MCF 10A (cell line): ENCODE measurements at places on chromosomes 5 and 9.

GRCh38 chr9:93697352-93698139, 121.2 kb downstream of the PHF2 start:
- no peaks in the 10 kb centered on the region for H3K36me3 ChIP-seq
- H3K4me1 ChIP-seq = no peaks in the 10 kb centered on the region
- no peak for DNase-seq
- H3K27ac ChIP-seq = no peak overlapping the region

DNA sequence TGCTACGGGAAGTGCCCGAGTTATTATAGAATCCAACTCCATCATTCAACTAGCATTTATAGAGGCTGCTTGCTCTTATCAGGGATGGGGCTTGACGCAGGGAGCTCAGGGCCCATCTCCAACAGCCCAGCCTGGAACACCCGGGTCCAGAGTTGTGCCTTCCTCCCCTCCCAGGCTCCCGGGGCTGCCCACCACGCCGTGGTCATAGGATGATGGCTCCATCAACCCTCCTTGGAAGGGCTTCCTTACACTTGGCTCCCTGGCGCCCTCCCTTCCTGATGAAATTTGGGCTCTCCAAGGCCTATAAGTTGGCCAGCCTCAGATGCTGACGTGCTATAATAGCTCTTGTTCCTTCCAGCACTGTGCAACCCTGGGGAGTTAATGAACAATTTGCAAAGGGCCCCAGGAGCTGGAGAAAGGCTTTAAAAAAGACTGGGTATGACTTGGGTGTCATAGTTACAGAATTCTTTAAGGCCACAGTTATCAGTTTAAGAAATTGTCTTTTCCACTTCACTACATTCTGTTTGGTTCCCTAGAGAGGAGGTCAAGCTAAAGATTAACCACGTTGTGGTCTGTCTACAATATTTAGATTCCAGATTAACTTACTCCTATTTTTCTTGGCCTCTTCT, 42.5 kb upstream of the GADD45G start:
- H3K27me3 ChIP-seq = no peaks in the 10 kb centered on the region
- H3K4me3 ChIP-seq = no peak overlapping the region
- no peak overlapping the region for H3K27ac ChIP-seq

DNA sequence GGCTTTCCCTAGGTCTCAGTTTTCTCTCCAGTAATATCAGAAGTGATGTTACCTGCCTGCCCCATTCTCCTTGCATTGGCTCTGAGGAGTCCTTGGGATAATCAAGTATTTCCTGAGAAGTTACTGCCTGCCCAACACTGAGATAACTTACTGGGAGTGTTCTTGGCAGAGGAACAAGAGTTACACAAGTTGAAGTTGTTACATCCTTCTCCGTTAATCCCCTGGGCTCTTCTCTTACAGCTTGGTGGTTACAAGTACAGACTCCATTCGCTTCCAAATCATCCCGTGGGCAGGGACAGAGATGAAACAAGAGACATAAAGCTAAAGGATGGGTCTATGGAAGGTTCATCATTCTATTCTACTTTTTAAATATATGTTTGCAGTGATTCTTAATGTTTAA, 74.1 kb upstream of the SAP30L start:
- H3K4me3 ChIP-seq = no peak overlapping the region
- H3K27ac ChIP-seq = no peak overlapping the region
- H3K36me3 ChIP-seq = peaks cover 5% of the 10 kb centered on the region
- DNase-seq = peak; percentile 96
- no peaks in the 10 kb centered on the region for H3K27me3 ChIP-seq

GRCh38 chr5:88761939-88762338, 121.0 kb downstream of the MEF2C start:
- DNase-seq = no peak
- H3K27ac ChIP-seq = no peak overlapping the region
- no peaks in the 10 kb centered on the region for H3K4me1 ChIP-seq

DNA sequence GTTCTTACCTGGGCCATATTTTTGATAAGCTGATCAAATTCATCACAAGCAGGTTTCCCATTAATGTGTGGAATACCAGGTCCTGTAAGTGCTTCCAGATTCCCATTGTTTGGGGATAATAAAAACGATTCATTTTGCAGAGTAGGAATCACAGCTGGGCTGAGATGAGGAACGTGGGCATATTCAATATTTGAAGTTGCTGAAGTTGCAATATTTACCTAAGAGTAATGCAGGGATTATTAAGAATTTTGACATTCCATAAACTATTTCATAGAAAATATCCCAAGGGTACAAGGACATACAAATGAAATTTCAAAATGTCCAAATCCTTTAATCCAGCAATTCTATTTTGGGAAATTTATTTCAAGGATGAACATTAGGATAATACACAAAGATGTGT, 55.1 kb downstream of the MPDZ start:
- no peaks in the 10 kb centered on the region for H3K27me3 ChIP-seq
- H3K4me3 ChIP-seq = no peak overlapping the region
- no peak for DNase-seq
- H3K36me3 ChIP-seq = no peaks in the 10 kb centered on the region

GRCh38 chr5:42542106-42542505, 118.9 kb downstream of the GHR start:
- H3K4me3 ChIP-seq = no peak overlapping the region
- no peak overlapping the region for H3K27ac ChIP-seq
- no peak for DNase-seq
- no peaks in the 10 kb centered on the region for H3K36me3 ChIP-seq

DNA sequence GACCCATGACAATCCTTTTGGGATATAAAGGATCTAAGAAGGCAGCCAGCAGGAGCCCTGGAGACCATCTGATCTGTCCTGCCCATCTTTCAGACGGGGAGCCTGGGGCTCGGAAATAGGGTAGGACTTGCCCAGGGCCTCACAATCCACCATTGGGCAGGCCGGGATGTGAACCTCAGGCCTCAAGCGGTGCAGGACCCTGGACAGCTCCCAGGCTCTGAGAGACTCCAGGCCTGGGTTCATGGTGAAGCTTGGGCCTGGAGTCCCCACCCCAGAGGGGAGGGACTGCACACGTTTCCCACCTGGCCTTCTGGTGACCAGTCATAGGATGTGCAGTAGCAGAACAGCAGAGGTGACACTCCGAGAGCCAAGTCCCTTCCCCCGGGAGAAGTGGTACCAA, 36.6 kb upstream of the RAPGEF1 start:
- no peak overlapping the region for H3K4me3 ChIP-seq
- peak; percentile 50 for DNase-seq
- H3K27ac ChIP-seq = no peak overlapping the region
- peaks cover 62% of the 10 kb centered on the region for H3K27me3 ChIP-seq
- H3K4me1 ChIP-seq = no peaks in the 10 kb centered on the region

DNA sequence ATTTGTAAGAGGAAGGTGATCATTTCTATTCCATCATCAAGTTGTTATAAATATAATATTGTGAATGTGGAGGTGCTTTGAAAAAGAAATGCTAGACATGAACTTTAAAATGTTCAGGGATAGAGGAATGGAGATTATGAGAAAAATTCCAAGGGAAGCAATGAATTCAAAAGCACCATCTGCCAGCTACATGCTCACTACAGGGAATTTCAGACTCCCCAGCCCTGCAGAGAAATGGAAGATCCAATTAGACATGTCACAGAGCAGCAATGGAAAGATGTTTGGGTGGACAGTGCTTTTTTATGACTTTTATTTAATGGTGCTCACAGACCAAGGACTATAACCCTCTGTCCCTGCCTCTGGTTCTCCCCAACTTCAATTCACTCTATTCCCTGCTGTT, 209.7 kb downstream of the ESM1 start:
- no peaks in the 10 kb centered on the region for H3K4me1 ChIP-seq
- peaks cover 5% of the 10 kb centered on the region for H3K36me3 ChIP-seq
- no peak overlapping the region for H3K27ac ChIP-seq
- no peak for DNase-seq
- no peak overlapping the region for H3K4me3 ChIP-seq

- peak overlapping the region; percentile 96 for H3K27ac ChIP-seq
- peaks cover 6% of the 10 kb centered on the region for H3K4me1 ChIP-seq
- peak; percentile 32 for DNase-seq
- peaks cover 7% of the 10 kb centered on the region for H3K36me3 ChIP-seq
Measured at GRCh38 chr9:19049917-19050636, 850 bp downstream of the RRAGA start.

GRCh38 chr9:83477571-83477970, 60.6 kb downstream of the FRMD3 start:
- no peak overlapping the region for H3K4me3 ChIP-seq
- H3K36me3 ChIP-seq = no peaks in the 10 kb centered on the region
- H3K4me1 ChIP-seq = peaks cover 9% of the 10 kb centered on the region
- peak; percentile 7 for DNase-seq
- H3K27me3 ChIP-seq = no peaks in the 10 kb centered on the region
- H3K27ac ChIP-seq = no peak overlapping the region

DNA sequence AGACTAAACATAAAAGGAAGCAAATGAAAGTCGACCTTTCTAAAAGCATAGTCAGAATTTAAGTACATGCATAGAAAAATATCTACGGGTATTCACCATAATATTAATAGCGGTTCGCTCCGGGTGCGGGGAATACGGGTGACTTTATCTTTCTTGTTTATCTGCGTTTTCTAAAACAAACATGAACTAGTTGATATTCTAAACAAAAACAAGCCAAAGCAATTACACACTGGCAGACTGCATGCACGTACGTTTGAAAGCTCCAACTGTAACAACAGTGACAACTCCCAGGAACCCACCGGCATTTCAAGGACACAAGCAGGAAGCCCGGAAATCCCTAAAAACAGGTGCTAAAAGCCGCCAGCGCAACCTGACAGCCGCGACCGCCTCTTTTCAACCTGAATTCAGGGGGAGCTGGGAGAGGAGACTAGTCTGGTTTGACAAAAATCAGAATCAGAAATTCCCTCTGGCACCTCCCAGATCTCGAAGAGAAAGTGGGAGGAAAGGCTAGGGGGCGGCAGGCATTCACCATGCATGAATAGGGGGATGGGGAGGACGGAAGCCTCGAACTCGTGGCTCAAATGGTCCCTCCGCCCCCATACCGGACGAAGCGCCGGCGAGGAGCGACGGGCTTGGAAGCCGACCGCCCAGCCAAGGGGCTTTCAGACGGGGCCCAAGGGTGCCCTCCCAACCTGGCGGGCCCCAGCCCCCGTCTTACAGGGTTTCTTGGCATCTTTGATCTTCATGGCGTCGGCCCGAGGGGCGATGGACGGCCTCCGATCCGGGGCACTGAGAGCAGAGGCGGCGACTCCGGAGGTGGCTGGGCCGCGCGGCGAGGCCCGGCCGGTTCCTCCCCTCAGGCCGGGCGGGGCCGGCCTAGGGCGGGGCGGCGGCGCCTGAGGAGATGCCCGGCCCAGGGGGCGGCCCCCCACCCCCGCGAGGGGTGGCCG, at the start of gene PANK3:
Gene PANK3 (minus strand): TSS at position 831 of the 950 bp plus-strand sequence. CDS start 85 bp downstream, at position 746.
- peak; percentile 76 for DNase-seq
- H3K27me3 ChIP-seq = no peaks in the 10 kb centered on the region
- peak within 1 kb of the TSS; percentile 96 for H3K27ac ChIP-seq

DNA sequence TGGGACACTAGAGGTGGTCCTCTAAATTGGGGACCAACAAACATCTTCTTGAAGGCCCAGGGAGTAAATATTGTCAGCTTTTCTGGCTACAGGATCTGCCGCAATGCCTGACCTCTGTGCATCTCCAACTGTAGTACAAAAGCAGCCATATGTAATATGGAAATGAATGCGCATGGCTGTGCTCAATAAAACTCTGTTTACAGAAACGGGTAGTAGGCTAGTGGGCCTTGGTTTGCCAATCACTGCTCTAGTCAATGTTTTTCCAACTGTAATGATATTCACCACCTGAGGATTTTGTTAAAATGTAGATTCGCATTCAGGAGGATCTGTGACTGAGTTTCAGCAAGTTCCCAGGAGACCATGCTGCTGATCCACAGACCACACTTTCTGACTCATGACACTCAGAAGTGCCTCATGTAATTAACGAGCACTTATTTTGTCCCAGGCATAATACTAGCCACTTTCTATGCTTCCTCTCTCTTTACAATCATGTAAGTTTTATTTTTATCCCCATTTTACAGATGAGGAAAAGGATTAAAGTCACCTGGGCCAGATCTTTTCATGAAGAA, 96.9 kb downstream of the MED27 start:
- no peaks in the 10 kb centered on the region for H3K36me3 ChIP-seq
- no peaks in the 10 kb centered on the region for H3K27me3 ChIP-seq
- no peaks in the 10 kb centered on the region for H3K4me1 ChIP-seq
- H3K4me3 ChIP-seq = no peak overlapping the region
- DNase-seq = no peak

DNA sequence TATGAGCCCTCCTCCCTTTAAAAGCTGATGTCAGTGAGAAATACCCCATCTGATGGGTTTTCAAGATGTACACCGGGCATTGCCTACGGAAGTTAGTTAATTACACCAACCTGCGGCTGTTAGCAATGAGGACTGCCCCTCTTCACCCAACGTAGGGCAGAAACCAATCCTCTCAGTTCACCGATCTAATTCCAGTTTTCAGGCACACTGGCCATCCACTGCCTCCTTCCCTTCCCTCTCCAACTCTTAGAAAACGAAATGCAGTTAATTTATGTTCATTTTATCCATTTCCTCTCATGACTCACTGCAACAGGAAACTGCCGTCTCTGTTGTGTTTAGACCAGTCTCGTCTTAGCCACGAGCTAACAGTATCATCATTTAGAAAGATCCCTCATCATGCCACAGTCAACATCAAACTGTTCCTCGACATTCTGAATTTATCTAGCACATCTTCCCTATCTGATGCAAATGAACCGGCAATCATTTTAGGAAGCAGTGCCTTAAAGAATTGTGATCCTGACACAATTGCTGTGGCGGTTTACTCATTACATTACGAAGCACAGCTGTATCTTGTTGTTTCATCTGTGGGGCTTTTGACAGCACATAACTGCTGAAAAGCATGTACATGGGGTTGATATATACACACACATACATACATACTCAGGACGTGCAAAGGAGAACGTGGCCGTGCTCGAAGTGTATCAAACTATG, 168.6 kb downstream of the EFNA5 start:
- peaks cover 19% of the 10 kb centered on the region for H3K36me3 ChIP-seq
- H3K27me3 ChIP-seq = no peaks in the 10 kb centered on the region
- H3K4me3 ChIP-seq = no peak overlapping the region
- no peak overlapping the region for H3K27ac ChIP-seq
- DNase-seq = peak; percentile 37
- H3K4me1 ChIP-seq = peaks cover 37% of the 10 kb centered on the region

GRCh38 chr9:117437283-117437682, 22.4 kb upstream of the ASTN2 start:
- H3K27ac ChIP-seq = no peak overlapping the region
- H3K27me3 ChIP-seq = no peaks in the 10 kb centered on the region
- peak; percentile 30 for DNase-seq
- H3K4me1 ChIP-seq = no peaks in the 10 kb centered on the region
- H3K36me3 ChIP-seq = no peaks in the 10 kb centered on the region
